ENCODE measurements at places on chromosomes 11 and 22. TPM values are rescaled to one million over a fixed set of nuclear protein-coding genes. Genes with fewer than 3 reads are reported as not detected.

- no peak for DNase-seq
Measured at GRCh38 chr22:45125188-45125587, 38.5 kb upstream of the NUP50 start.

DNA sequence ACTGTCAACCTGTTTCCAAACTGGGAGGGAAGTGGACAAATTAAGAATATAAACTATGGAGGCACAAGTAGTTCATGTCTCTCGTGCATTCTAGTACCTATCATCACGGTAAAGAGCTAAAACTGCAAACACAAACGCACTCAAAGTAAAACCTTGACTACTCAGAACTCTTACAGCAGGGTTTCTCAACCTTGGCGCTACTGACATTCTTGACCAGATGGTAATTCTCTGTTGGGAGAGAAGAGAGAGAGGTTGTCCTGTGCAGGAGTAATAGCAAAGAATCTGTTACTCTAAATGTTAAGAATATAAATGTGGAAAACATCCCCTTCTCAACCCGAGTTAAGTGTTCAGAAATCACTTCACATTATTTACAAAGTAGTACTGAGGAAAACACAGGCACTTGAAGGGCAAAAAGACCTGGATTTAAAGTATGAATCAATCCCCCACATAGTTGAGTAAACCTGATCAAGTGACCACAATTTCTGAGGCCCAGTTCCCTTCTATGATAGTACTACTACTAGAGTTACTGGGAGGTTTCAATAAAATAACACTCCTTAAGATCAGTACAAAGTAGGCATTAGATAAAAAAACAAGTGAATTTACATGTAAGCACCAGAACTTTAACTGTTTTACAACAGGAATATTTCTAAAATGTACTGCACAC is 73.1 kb upstream of the ARHGAP32 start:
- DNase-seq: no peak

DNA sequence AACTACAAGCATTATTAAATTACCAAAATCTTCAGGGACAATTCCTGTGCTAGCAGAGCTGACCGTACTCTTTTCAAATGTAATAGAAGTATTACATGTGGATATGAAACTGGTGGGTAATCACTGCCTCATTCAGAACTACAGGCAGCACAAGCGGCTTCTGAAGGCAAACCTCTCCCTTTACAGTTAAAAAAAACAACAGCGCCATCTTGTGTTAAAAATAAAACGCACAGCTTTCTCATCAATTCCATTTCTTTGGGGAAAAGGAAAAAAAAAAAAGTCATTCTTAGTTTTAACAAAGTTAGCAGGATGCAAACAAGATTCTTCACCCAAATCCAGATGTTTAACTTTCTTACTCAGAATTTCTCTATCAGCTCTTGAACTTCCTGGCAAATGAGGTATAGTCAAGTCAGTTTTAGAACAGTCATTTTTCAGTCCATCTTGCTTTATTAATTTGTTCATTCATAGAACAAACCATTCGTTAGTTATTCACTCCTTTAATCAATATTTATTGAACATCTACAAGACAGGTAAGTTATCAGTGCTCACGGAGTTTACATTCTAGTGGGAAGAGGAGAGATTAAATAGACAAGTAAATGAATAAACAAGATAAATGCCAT is 331.8 kb upstream of the MPPED2 start:
- peak; percentile 48 for DNase-seq

DNA sequence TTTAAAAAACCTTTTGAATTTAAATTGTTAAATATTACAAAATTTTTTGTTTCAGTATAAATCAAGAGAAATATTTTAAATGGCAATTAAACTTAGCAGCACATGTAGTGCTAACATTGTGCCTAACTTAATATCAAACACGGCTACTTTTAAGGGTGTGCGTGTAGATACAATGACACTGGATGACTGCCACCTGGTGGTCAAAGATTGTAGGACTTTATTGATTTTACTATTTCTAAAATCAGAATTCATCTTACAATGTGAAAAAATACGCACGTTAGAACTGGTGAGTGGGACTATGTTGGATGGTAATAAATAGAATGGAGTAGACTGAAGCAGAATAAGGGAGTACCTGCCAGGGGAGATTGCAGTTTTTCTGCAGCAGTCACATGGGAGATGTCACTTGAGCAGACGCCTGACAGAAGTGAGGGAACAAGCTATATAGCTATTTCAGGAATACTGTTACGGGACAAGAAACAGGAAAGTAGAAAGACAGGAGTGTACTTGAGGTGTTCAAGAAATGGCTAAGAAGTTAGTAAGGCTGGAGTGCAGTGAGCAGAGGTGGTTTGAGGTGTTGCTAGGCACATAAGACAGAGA is 52.9 kb downstream of the UVRAG start:
- DNase-seq: peak; percentile 52

DNA sequence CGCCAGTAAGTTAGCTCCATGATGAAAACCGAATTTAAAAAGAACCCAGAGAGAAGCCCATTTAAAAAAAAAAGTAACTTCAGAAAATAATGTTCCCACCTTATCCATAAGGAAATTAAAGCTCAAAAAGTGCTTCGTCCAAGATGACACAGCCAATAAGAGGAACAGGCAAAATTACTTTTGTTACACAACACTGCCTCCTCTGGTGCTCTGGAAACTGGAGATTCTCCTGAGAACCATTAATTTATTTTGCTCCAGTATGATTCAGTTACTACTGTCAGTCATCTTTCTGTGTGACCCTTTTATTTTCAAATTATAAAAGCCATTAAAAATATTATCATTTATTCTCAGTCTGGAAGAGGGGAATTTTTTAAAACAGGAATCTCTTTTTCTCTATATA is 2.0 kb downstream of the IFT27 start:
- no peak for DNase-seq

- DNase-seq: no peak
Measured at GRCh38 chr22:39453765-39454378, 2.9 kb upstream of the MGAT3 start.

- DNase-seq: no peak
Measured at GRCh38 chr11:9077164-9077563, 14.2 kb downstream of the SCUBE2 start.

DNA sequence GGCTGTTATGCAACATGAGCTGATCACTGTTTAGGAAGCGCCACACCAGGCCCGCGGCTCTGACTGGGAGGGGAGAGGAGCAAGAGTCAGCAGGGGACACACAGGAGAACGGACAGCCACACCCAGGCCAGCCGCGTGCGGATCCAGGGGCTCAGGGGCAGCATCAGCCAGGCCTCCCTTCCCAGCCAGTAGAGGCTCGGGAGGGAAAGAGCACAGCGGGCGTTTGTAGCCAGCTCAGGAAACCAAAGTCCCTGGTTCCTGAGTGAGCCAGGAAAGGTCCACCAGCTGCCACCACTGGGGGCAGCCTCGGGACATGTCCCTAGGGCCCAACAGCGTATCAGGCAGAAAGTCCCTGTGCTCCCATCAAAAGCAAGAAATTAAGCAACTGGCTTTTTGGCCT is 71.8 kb upstream of the PITPNB start:
- DNase-seq: no peak

DNA sequence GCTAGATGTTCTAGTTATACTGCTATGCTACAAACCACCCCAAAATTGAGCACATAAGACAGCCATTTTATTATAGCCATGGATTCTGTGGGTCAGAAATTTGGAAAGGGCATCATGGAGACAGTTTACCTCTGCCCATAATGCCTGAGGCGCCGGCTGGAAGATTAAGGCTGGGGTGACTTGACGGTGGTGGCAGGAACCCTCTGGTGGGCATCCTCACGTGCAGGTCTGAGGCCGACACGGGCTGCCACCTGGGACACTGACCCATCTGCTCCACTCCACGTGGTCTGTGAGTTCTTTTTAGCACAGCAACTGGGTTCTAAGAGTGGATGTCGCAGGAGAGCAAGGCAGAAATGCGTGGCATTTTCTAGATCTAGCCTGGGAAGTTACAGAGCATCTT is 40.0 kb upstream of the PRDM11 start:
- no peak for DNase-seq

GRCh38 chr22:27663812-27664211 is 137.7 kb downstream of the MN1 start:
- DNase-seq: no peak

HIC2 gene
- total RNA-seq: 4.3 TPM

THRSP gene
- not detected for total RNA-seq

PHLDA2 gene
- 67.4 TPM for total RNA-seq

All from glomerular endothelial cell (primary cell).